Sigmoid colon (tissue), 7 donors: ENCODE measurements at places on chromosomes 12 and 14. TPM values are rescaled to one million over a fixed set of nuclear protein-coding genes. Genes with fewer than 3 reads are reported as not detected.

The TBX3 gene
- total RNA-seq: 6.2 TPM

The OLR1 gene
- 3.3 TPM for total RNA-seq

The NEUROD4 gene
- total RNA-seq: not detected

The CISTR gene
- not detected for total RNA-seq

The KRT77 gene
- not detected for total RNA-seq

The CLEC1A gene
- 2.8 TPM for total RNA-seq

The GLT8D2 gene
- total RNA-seq: 17.1 TPM

The KRT6C gene
- not detected for total RNA-seq

The GPRC5D gene
- total RNA-seq: not detected

The RFX4 gene
- not detected for total RNA-seq

The SMIM41 gene
- not detected for total RNA-seq

The CEBPE gene
- total RNA-seq: not detected

The TRPV4 gene
- total RNA-seq: not detected

The RPS6KA5 gene
- 36.4 TPM for total RNA-seq

The LMNTD1 gene
- total RNA-seq: not detected

The FOXM1 gene
- total RNA-seq: not detected

The PGAM5 gene
- 23.5 TPM for total RNA-seq

The PTGES3 gene
- total RNA-seq: 107 TPM

The TAC3 gene
- 3.9 TPM for total RNA-seq
